Iris pigment epithelial cell (primary cell): ENCODE measurements at places on chromosomes 12 and 14.

DNA sequence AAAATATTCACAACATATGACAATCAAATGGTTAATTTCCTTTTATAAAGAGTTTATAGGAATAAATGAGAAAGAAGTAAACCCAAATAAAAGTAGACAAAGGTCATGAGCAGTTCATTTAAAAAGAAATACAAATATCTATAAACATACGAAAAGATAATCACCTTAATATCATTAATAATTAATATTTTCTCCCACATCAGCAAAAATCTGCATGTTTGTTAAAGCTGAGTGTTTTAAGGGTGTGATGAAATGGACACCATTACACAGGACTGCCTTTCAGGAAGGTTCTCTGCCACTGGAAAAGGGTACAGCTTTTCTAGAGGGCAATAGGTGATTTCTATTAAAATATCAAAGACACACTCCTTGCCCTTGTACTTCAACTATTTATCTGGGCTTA, 14.7 kb upstream of the DHRS4 start:
- DNase-seq: no peak

GRCh38 chr12:75848431-75848925, 183.1 kb downstream of the PHLDA1 start:
- no peak for DNase-seq

DNA sequence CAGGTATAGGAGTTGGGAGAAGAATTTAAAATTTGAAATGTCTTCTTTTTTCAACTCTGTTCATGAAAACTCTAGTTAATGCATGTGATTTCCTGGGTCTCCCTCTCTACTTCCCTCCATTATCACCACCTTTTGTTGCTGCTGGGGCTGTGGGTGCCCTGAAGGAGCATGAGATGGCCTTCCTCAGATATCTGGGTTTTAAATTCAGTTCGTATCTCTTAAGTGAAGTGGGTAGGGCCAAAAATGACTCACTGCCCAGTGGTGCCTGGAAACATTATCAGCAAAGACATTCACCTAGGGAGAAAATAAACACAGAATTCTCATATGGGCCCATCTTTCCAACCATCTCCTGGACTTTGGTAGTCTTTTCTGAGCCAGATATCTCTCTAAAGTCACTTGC, 234.9 kb upstream of the PLEKHG7 start:
- peak; percentile 46 for DNase-seq

DNA sequence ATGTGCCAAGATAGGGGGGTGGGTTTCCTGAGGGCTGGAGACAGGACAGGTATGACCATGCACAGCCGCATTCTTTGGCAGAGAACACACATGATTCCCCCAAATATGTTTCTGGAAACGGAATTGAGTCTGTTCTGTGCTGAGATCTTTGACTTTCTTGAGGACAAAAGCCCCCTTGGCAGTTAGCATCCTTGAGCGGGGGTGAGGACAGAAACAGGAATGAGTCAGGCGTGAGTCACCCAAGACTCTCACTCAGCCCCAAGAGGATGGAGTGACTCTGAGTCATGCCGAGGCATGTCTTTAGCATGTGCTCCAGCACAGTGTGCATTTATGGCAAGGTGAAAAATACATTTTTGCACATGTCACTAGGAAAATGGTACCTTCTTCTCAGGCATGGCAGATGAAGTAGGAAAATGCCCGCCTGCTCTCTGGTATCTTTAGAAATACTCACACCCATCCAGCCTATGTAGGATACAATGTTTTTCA, 52.1 kb downstream of the DAD1 start:
- peak; percentile 99 for DNase-seq

GRCh38 chr12:44078273-44078672, 242.4 kb downstream of the TMEM117 start:
- DNase-seq: no peak

DNA sequence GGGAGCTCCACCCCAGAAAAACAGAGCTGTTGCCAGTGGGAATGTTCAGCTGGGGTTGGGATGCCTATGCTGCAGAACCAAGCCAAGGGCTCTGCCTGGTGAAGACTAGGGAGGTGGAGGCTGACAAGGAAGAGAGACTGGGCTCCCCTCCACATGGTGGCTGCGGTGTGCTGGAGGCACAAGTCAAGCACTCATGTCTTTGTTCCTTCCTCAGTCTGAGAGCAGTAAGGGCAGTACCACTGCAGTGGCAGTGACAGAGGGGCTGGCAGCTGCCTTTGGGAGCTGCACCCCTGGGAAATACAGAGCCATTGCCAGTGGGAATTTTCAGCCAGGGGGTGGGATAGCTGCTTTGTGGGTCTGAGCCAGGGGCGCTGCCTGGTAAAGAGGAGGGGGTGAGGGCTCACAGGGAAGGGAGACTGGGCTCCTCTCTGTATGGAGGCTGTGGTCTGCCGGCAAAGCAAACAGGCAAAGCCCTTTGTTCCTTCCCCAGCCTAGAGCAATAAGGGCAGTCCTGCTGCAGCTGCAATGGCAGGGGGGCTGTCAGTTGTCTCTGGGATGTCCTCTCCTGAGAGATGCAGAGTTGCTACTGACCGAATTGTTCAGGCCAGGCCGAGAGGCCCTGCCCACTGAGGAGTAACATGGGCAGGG, 255.9 kb downstream of the RAD51B start:
- DNase-seq: no peak

DNA sequence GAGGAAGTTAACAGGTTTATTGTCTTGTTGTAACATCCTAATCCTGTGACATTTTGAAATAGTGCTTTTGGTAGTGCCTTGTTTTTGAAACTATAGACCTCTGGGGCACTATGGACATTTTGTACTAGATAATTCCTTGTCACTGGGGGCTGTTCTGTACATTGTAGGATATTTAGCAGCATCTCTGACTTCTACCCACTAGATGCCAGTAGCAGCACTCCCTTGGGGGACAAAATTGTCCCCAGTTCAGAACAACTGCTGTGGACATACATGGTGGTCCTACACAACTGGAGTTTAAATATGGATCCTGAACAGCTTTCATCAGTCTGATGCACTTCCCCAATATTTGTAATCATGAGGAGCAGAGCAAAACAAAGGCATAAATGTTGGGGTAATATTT, 264.7 kb downstream of the RAD51B start:
- peak; percentile 50 for DNase-seq

- no peak for DNase-seq
Observed at GRCh38 chr14:67444395-67444794, 32.4 kb upstream of the PLEK2 start.

- no peak for DNase-seq
Observed at GRCh38 chr12:113796852-113797534, 169.1 kb downstream of the RBM19 start.

DNA sequence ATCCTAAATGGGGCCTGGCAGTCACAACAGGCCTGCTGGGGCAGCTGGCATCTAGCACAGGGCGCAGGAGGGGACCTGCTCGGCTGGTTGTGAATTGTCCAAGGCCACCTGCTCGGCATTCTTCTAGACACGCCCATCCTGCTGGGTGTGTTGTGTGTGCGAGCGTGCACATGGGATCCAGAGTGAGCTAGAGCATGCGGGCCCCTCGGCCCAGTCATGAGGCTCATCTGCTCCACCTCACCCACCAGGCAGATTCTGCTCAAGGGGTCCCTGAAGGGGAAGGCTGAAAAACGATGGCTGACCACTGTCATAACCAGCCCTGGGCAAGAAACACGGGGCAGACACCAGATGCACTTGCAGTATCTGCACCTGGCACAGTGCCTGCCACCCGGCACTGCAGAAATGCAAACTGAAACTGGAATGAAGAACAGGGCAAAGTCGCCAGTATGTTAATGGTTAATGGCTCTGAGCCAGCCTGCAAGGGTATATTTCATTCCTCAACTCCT, 31.8 kb downstream of the MAX start:
- peak; percentile 11 for DNase-seq

DNA sequence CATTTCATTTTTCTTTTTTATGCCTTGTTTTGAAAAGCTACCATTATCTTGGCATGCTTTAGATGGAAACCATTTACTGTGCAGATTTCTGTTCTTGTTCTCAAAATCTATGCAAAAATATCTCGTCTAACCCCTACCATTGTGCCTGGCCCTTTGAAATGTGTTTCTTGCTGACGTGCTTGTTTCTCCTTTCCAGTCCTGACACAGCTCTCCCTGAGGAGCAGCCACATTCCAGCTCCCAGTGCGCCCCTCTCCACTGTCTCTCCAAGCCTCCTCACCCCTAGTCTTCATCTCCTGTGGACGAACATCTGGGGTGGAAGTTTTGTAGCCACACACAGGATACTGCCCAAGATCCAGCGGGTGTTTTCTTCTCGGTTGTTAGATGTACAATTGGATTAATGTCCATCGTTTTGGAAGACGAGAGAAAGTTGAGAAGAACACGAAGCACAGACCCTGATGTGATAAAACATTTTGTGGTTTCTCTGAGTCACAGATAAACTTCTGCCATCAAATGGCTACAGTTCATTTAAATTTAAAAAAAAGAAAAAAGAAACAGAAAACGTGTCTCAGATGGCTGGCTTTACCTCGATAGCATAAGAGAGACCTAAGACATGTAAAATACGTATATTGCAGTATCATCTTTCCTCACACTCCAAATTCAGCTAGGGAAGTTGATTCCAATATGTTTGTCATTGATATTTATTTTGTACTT, 21.9 kb upstream of the FGD4 start:
- DNase-seq: peak; percentile 20

- no peak for DNase-seq
Observed at GRCh38 chr12:109952160-109952858, 43.9 kb downstream of the GIT2 start.

DNA sequence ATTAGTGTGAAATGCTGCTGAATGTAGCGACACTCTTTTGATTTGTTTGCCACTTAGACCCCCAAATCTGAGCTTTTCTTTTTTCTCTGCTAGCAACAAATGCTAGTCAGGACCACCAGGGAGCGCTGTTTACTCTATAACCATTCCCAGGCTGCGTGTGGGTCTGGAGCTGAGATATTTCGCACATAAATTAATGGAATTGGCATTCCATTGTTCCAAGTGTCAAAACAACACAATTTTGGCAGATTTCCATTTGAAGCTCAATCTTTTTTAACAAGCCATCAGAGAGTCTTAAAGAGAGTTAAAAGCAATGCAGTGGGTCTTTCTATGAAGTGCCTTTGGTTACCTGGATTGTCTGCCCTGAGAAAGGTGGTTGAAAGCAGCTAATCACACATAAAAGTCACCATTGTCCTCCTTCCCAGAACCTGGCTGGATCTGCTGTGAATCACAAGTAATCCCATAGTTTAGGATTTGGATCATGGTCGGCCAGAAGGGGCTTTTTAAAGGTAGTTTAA, 7.4 kb upstream of the TMEM132C start:
- DNase-seq: peak; percentile 9

- DNase-seq: no peak
Observed at GRCh38 chr12:121295116-121295745, 1.3 kb downstream of the CAMKK2 start.

DNA sequence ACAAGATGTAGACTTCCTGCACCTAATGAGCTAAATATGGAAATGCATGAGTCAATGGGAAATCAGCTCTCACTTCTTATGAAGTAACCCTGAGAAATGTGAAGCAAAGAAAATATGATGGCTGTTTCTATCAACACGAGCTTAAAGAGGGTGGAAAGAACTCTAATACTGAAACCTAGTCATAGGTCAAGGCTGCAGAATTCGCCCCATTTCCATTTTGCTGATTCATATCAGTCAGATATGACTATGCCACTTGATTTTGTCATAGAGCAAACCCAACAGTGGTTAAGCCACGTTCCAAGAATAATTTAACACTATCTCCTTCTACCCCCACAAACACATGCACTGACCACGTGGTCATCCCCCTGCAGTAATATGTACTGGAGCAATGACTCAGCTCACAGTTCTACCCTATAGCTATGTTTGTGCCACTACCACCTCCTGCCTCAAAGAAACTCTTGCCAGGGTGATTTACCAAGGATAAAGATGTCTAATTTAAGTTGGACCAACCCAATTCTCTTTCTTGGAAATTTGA, 157.5 kb downstream of the TMTC3 start:
- peak; percentile 99 for DNase-seq

GRCh38 chr12:120257041-120257821, 8.3 kb downstream of the PXN start:
- DNase-seq: peak; percentile 93

GRCh38 chr12:108581311-108582227, 16.3 kb downstream of the TMEM119 start:
- no peak for DNase-seq

DNA sequence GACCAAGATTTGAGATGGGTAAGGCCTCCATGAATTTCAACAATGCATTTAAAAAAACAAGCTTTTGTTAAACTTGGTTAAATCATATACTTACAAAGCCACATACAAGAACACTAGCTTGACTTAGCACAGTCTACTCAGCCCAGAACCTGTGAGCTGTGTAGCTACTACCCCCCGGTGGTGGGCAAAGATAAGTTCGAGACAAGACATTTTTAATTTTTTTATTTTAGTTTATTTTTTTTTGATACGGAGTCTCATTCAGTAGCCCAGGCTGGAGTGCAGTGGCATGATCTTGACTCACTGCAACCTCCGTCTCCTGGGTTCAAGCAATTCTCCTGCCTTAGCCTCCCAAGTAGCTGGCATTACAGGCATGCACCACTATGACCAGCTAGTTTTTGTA, 3.7 kb upstream of the NECAP1 start:
- DNase-seq: peak; percentile 85

- DNase-seq: no peak
Observed at GRCh38 chr12:13390918-13391317, 194.4 kb downstream of the EMP1 start.

DNA sequence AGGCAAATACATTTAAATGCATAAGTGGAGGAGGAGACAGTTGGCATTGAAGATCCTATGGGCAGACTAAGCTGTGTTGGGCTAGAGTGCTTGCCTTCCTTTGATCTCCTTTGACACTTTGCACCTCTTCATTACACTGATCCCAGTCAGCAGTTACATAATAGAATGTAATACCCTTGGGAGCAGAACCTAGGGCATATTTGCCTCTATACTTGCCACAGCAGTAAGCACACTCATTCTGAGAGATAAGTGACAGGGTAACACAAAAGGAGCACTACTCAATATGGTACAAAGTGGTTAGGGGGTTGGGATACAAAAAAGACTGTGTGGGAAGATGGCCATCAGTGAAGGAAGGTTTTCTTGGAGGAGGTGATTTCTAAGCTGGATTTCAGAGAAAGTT, 9.0 kb downstream of the MARS1 start:
- DNase-seq: no peak

DNA sequence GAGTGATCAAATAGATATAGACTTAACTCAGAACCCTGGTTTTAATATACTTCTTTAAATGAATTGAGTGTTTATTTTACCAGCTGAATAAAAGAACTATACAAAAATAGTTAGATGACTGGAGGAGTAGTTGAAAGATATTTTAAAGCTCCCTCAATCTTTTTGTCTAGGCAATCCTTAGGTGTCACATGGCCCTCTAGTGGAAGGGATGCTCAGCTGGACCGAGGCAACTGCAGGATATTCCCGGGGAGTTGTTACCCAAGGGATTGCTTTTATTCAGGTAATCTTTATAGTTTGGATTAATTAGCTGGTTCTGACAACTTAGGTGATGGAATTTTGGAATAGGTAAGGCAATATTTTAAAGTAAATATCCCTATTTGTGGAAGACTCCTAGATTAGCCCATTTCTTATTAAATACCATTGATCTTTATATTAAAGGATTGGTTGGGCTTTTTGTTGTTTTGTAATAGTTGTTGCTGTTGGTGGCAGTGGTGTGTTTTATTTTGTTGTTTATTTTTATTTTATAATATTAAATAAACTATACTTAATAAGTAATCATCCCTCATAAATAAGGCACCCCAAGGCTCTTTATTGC, 57.1 kb downstream of the ZDHHC17 start:
- peak; percentile 61 for DNase-seq

- no peak for DNase-seq
Observed at GRCh38 chr14:79649856-79650255, 561.4 kb downstream of the DIO2 start.

GRCh38 chr12:107649661-107650061, 35.9 kb upstream of the PWP1 start:
- DNase-seq: no peak

GRCh38 chr14:45247427-45247826, 5.6 kb downstream of the MIS18BP1 start:
- no peak for DNase-seq
